ENCODE measurements at places on chromosomes 16 and 17.

DNA sequence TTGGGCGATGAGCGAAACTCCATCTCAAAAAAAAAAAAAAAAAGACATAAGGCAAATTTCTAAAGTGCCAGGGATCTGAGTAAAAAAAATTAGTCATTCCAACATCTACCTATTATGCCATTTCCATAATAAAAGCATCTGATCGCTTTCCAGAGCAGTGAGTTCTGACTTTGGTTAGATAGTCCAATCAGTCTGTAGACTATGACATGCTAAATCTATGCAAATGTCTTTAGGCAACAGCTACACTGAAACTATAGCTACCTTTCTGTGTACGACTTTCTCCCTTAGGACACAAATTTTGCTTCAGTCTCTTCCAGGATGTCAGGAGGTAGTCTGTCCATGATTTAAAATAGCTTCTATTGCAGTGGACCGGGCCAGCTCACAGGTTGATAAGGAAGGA is 58.9 kb upstream of the ARHGAP44 start:
- H3K36me3 ChIP-seq = no peaks in the 10 kb centered on the region
- peaks cover 9% of the 10 kb centered on the region for H3K4me1 ChIP-seq
- H3K27ac ChIP-seq = peak overlapping the region; percentile 63
- no peak overlapping the region for H3K4me3 ChIP-seq

GRCh38 chr17:79608624-79608959 is 2.3 kb downstream of the RBFOX3 start:
- H3K4me1 ChIP-seq = peaks cover 10% of the 10 kb centered on the region
- no peaks in the 10 kb centered on the region for H3K36me3 ChIP-seq
- no peak for DNase-seq
- no peak overlapping the region for H3K4me3 ChIP-seq
- H3K27me3 ChIP-seq = peaks cover 16% of the 10 kb centered on the region
- no peak overlapping the region for H3K27ac ChIP-seq

DNA sequence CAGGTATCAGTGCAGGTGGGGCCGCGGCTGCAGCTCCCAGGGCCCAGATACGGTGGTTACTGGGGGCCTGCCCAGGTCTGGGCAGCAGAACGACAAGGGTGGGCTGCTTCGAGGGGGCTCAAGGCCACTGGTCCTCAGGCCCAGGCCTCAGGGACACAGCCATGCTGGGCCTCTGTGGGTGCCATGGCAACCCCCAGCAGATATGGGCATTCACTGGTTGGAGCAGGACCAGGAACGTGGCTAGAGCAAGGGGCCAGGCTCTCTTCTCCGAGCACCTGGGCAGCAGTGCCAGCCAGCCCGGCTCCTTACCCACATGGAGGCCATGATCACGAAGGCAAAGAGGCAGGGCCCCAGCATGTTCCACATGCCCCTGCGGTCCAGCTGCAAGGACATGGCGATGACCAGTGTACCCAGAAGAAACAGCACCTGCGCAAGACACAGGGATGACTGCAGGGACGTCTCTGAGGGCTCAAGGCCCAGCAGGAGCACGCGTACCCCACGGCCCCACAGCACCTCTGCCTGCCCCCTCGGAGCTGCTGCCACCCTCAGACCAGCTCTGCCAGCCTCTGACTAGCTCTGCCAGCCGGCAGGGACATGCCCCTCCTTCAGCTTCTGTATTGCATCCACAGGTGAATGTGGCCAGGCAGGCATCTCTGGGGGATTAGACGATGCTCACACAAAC is 2.1 kb upstream of the MRPL28 start:
- H3K4me3 ChIP-seq = no peak overlapping the region
- H3K36me3 ChIP-seq = peaks cover 55% of the 10 kb centered on the region
- DNase-seq = no peak

DNA sequence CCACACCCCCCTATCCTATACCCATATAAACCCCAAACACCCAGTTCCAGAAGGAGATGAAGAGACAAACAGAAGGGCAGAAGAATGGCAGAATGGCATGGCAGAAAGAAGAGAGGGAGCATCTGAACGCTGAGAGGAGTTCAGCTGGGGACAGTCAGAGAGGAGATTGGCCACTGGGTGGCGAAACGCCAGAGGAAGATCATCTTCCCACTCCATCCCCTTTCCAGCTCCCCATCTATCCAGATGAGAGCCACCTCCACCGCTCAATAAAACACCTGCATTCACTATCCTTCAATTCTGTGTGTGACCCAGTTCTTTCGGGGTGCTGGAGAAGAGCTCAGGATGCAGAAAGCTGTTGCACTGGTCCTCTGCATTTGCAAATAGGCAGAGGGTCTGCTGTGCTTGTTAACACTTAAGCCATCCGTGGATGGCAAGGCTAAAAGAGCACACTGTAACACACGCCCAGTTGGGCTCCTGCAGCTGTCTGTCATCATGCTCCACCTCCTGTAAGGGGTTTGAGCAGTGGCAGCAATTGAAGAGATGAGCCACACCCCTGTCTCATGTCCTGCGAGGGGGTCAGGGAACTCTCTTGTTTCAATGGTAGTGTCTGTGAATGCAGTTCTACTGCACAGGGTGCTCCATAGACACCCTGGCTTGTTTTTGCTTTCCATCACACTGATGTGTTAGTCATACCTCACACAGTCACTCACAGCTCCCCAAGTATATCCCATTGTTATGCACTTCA is 1034.8 kb upstream of the RBFOX1 start:
- no peak for DNase-seq
- no peak overlapping the region for H3K27ac ChIP-seq
- H3K4me3 ChIP-seq = no peak overlapping the region
- no peaks in the 10 kb centered on the region for H3K27me3 ChIP-seq
- no peaks in the 10 kb centered on the region for H3K36me3 ChIP-seq
- H3K4me1 ChIP-seq = no peaks in the 10 kb centered on the region

DNA sequence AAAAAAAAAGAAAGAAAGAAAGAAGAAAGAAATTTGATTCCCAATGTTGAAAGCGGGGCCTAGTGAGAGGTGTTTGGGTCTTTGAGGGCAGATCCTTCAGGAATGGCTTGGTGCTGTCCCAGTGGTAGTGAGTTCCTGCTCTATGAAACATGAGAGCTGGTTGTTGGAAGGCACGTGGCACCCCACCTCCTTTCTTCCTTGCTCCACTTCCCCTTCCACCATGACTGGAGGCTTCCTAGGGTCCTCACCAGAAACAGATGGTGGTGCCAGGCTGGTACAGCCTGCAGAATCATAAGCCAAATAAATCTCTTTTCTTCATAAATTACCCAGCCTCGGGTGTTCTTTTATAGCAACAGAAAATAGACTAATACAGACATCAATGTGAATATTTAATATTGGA is 147.3 kb upstream of the KCNJ18 start:
- no peaks in the 10 kb centered on the region for H3K36me3 ChIP-seq
- DNase-seq = no peak
- peaks cover 11% of the 10 kb centered on the region for H3K4me1 ChIP-seq
- H3K27ac ChIP-seq = no peak overlapping the region
- no peaks in the 10 kb centered on the region for H3K27me3 ChIP-seq

DNA sequence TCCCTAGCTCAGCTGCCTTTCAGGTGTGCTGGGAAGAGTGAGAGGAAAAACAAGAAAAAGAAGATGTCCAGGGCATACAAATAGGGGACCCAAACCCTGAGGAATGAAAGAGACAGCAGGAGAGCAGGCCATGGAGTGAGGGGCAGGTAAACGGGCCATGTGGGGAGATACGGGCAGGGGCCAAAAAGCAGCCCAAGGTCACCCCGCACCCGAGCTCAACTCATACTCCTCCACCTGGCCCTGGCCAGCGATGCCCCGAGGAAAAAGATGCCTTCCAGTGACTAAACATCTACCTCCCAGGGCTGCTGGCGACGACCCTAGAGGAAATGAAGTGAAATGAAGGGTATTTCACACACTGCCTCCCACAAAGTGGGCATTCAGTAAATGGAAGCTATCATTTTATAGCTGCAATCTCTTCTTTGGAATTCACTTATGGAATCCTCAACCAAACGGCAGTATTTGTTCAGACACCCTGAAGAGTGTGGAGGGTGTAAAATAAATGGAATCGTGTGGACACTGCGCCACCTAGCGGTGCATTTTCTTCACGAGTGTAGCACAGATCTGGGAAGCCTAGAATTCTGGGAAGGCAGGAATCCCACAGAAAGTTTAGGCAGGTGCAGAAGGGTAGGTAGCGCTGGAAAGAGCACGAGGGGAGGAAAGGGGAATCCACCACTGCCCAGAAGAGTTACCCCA is 14.9 kb downstream of the ELAC2 start:
- no peak overlapping the region for H3K27ac ChIP-seq
- no peaks in the 10 kb centered on the region for H3K4me1 ChIP-seq
- peaks cover 58% of the 10 kb centered on the region for H3K36me3 ChIP-seq
- H3K27me3 ChIP-seq = no peaks in the 10 kb centered on the region

GRCh38 chr17:8057691-8058114 is 18.8 kb downstream of the ALOX15B start:
- H3K4me3 ChIP-seq = no peak overlapping the region
- H3K36me3 ChIP-seq = no peaks in the 10 kb centered on the region
- peaks cover 11% of the 10 kb centered on the region for H3K27me3 ChIP-seq
- no peak for DNase-seq
- peaks cover 7% of the 10 kb centered on the region for H3K4me1 ChIP-seq

DNA sequence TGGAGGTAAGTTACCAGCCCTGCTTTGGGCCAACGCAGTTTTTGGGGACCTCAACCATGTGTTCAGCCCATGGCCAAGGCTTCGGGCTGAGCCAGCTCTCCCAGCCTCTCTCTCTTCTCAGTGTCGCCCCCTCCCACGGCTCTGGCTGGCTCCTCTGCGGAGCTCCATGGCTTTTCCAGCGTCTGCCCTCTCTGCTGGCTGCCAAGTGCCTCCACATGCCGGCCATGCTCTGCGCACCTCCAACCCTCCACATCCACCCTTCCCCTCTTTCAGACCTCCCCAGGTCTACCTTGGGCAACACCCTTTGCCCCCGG is 23.2 kb downstream of the COTL1 start:
- no peak overlapping the region for H3K27ac ChIP-seq
- DNase-seq = no peak
- H3K4me3 ChIP-seq = no peak overlapping the region
- H3K36me3 ChIP-seq = no peaks in the 10 kb centered on the region
- H3K27me3 ChIP-seq = no peaks in the 10 kb centered on the region

- H3K36me3 ChIP-seq = no peaks in the 10 kb centered on the region
- peaks cover 53% of the 10 kb centered on the region for H3K4me1 ChIP-seq
- no peak for DNase-seq
- no peak overlapping the region for H3K4me3 ChIP-seq
- H3K27me3 ChIP-seq = no peaks in the 10 kb centered on the region
Observed at GRCh38 chr17:12686486-12686885, 20.8 kb downstream of the MYOCD start.

- no peaks in the 10 kb centered on the region for H3K36me3 ChIP-seq
- peak overlapping the region; percentile 85 for H3K4me3 ChIP-seq
- peak overlapping the region; percentile 80 for H3K27ac ChIP-seq
Observed at GRCh38 chr16:56684256-56684925, 2.1 kb downstream of the MT1X start.

- no peak overlapping the region for H3K4me3 ChIP-seq
- no peak overlapping the region for H3K27ac ChIP-seq
- H3K27me3 ChIP-seq = no peaks in the 10 kb centered on the region
- H3K4me1 ChIP-seq = no peaks in the 10 kb centered on the region
- DNase-seq = no peak
Observed at GRCh38 chr17:61152898-61153297, 246.7 kb upstream of the TBX2 start.

DNA sequence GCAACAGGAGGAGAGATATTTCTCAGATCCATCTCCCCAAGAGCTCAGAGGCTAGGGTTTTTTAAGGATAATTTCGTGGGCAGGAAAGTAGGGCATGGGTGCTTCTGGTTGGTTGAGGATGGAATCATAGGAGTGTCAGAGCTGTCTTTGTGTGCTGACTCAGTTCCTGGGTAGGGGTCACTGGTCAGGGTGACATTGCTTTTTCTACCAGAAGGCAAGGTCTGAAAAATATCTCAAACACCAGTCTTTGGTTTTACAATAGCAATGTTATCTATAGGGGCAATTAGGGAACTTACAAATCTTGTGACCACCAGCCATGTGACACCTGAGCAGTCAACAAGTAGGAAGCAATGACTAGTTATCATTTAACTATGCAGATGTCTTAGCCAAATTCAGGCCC is 82.9 kb upstream of the DYNLRB2 start:
- no peaks in the 10 kb centered on the region for H3K4me1 ChIP-seq
- H3K27ac ChIP-seq = no peak overlapping the region
- H3K36me3 ChIP-seq = no peaks in the 10 kb centered on the region
- no peaks in the 10 kb centered on the region for H3K27me3 ChIP-seq

DNA sequence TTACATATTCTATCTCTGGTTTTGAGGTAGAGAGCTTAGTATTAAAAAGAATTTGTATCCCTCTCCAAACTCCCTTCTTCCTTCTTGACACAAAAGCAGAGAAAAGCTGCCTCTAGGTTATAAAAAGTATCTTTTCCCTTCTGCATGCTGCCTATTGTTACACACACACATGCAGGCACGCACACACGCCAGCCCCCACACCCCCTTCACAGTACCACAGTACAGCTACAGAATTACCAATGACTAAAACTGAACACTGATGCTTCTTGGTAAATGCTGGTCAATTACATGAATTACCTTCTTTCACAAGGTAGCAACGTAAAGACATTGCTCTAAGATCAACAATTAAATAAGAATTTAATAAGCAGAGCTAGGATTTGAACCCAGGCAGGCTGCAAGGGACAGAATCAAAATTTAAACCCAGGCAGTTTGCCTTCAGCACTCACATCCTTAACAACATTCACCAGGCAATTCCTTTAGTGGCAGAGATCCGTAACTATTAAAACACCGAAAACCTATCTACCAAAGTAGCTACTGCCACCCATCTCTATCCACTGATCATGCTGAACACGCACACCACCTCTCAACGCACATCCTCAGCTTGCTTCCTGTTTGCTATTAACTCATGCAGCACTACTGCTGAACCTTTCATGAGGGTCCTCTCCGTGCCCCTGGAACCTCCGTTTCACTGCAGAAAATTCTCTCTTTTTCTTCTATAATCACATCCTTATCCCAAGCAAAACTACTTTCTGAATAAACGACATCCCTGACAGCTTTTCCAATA is 37.8 kb downstream of the YWHAE start:
- H3K27me3 ChIP-seq = no peaks in the 10 kb centered on the region
- H3K4me1 ChIP-seq = peaks cover 58% of the 10 kb centered on the region
- H3K27ac ChIP-seq = no peak overlapping the region
- H3K4me3 ChIP-seq = peak overlapping the region; percentile 7
- no peak for DNase-seq
- H3K36me3 ChIP-seq = peaks cover 9% of the 10 kb centered on the region
